Stimulated activated CD4-positive, alpha-beta T cell treated with anti-CD3 and anti-CD28 coated beads, Interleukin-1b, Interleukin-23, amount 100 ng/mL, for 1 hour (primary cell): ENCODE measurements at places on chromosomes 16 and 17.

DNA sequence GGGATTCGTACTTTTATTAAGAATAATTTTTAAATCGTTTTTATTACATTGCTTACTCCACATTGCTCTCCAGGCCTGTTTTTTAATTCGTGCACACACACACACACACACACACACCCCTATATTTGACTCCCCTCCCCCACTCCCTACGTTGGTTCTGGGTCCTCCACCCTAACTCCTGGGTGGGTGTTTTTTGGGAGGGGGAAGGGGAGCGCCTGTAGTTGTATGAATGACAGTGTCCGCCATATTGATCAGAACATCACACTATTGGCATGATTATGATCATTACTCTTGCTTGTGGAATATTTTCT, 1.3 kb downstream of the GNAO1 start:
- DNase-seq = no peak

GRCh38 chr17:46730679-46731078, 87.8 kb downstream of the WNT3 start:
- no peak for DNase-seq

- no peak for DNase-seq
Observed at GRCh38 chr16:17116595-17117322, 354.0 kb downstream of the XYLT1 start.

GRCh38 chr17:78898075-78898836, 4.7 kb downstream of the CEP295NL start:
- DNase-seq = no peak

- DNase-seq = peak; percentile 41
Observed at GRCh38 chr17:41666237-41666641, 22.4 kb upstream of the EIF1 start.

DNA sequence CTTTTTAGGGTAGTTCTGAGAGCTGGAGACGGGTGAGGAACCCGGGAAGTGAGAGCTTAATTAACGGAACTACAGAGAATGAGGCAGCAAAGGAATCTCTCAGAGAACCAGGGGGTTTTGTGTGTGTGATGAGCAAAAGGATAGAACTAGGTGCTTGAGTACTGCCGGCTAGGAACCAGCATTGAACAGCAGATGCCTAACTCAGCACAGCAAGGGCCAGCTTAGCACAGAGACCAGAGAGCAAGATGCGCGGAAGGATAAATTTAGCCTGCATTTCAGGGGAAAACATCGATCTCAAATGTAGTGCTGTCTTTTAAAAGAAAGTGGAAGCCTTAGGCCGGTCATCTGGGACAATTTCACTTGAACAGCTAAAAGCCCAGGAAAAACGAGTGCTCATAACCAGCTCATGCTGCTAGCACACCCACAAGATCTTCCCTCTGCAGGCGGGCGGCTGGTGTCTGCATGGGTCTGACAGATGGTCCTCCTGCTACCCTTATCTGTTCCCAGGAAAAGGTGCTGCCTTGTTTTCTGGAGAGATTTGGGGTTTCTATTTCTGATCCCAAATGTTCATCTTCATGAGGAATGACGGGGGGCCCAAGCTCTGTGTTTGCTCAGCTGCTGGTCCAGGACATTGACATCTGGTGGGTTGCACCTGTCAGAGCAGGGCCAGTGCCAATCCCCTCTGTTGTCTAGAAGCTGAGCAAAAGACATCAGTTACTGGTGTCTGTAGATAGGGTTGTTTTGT, 103.9 kb downstream of the SOCS1 start:
- no peak for DNase-seq

DNA sequence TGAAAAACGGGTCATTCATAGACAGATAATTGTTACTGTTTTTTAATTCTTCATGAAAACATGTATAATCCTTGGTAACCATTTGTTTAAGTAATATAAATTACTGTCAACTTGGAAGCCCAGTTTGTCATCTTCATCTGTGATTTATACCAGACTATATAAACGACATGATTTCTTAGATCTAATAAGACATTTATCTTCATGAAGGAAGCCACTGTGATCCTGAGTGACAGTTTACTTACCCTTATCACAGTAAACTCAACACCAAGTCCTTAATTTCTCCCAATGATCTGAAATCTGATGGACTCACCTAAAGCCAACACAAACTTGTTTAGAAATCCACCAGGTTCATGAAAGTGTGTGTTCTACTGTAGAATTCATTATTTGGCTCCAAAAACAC, 91.3 kb downstream of the SKAP1 start:
- no peak for DNase-seq

- no peak for DNase-seq
Observed at GRCh38 chr17:16944334-16945135, 27.4 kb downstream of the TNFRSF13B start.

DNA sequence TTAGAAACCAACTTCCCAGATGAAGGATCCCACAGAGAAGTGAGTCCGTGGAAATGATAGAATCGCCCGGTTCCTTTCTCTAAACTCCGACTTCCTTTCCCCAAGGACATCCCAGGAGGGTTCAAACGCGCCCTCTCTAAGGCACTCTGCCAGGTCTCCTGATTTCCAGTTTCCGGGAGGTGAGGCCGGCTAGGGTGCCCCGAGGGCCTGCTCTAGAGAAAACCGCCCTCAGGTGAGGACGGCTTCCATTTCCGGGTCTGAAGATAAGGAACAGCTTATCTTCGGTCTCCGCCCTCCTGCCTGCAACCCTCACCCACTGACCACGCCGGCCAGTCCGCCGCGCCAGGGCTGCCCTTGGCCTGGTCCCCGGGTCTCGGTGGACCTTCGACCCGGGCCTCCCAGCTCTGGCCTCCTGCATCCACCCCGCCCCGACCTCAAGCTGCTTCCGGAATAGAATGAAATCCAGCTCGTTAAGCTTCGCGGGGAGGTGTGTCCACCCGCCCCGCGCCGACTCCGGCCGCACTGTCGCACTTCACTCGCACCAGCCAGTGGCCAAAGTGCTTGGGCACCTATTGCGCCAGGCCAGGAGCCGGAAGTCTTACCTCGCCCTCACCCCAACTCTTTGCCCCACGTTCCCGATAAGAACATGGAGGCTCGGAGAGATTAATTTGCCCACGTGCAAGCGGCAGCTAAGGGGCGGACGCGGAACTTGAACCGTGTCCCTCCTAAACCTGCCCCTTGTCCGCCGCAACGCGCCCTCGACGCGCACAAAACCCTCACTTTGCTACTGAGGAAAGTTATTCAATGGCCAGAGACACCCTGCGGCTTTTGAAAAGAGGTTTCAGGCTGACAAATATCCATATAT, 836 bp upstream of the MMP15 start:
- no peak for DNase-seq

DNA sequence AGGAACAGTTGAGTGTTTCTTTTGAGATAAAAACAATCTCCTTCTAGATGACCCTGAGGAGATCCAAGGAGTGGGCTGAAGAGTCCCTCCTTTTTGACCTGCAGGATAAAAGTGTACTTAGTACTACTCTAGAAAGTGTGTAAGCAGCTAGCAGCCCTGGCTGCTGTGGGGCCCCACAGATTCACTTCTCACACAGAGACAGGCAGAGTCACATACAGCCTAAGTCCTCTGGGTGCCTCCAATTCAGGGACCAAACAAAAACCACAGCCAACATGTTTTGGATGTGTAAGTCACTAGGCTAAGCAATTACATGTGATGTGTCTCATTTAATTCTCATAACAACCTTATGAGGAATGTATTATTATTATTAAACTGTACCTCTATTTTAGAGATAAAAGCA, 97.1 kb downstream of the TMEM100 start:
- no peak for DNase-seq

DNA sequence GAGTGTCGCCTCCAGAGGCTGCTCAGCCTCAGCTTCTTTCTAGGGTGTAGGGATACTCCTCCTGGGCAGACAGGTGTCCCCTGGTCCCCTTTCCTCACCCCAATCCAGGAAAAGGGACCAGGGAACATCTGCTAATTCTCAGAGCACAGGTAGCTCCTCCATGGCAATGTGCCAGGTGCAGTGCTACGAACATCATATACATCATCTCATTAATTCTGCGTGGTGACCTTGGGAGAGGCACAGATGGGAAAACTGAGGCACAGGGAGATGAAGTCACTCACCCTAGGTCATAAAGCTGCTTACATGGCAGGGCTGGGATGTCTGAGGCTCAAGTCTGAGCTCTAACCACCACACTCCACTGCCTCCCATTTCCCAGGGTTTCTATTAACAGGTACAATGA, 11.7 kb downstream of the HDAC5 start:
- no peak for DNase-seq

- no peak for DNase-seq
Observed at GRCh38 chr17:34981538-34982241, 1.4 kb downstream of the LIG3 start.

- DNase-seq = no peak
Observed at GRCh38 chr16:84423416-84423837, 55.1 kb downstream of the ATP2C2 start.

DNA sequence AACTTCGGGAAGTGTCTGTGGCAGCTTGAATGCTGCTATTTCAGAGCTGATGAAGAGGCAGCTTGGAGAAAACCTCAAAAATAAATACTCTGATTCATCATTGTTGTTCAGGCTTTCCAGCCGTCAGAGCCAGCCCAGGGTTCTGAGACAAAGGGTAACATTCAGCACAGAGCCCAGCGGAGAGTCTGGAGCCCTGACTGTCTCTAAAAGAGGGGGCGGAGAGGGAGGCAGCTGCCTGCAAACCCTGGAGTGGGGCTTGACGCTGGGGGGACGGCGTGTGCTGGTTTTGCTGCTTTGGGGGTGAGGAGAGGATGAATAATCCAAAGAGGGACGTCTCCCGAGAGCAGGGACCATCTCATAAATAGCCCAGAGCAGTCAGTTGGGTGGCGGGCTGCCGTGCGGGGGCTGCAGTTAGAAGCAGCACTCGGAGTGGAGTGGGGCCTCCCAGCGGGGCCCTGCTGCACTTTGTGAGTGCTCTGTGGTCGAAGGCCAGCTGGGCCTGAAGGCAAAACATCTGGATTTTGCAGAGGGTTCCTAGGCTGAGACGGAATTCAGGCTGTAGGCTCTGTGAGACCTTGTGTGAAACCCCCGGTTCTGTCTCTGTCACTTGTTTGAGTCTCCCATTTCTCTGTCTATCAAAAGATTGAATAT, 237.8 kb downstream of the PRKCA start:
- DNase-seq = no peak

DNA sequence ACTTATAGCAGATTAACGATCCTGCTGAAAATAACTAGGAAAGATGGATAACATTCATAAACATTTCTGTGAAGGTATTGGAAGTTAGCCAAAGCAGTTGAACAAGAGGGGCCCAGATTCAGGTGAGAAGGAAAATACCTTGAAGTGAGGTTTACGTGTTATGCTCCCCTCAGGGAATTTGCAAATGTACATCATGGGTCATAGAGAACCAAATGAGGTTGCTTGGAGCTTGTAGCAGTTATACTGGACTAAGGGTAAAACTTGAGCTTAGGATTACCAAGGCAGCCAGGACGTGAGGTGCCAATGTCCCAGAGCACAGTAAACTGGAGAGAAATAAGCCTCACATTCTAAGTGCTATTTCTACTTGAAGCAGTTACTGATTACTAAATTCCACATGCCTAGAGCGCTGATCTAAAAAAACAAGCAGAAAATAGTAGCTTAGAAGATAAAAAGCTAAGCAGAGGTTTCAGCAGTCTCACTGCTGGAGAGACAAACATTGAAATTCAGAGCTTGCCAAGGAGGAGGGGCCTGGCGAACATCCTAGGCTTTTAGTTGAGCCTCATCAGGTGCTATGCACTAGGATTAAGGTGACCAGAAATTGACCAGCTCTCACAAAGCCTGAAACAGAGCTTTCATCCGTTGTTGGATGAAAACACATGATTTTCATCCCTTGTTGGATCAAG, 136.7 kb upstream of the FAM20A start:
- DNase-seq = no peak

DNA sequence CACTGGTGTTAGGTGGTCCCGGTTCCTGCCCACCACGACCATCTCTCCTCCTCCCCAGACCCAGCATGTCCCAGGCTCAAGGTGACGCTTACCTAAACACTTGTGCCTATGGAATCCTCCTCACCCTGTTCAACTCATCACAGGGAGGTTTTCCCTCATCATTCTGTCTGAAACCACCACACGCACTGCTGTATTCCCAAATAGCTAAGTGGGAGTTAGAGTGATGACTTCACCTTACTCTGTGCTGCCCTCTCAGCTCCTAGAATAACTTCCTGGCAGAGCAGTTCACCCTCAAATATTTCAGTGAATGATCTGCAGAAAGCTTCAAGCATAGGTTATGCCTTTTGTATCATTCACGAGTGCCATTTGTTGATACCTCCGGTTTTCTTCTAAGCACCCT, 216.5 kb downstream of the CPPED1 start:
- DNase-seq = no peak

DNA sequence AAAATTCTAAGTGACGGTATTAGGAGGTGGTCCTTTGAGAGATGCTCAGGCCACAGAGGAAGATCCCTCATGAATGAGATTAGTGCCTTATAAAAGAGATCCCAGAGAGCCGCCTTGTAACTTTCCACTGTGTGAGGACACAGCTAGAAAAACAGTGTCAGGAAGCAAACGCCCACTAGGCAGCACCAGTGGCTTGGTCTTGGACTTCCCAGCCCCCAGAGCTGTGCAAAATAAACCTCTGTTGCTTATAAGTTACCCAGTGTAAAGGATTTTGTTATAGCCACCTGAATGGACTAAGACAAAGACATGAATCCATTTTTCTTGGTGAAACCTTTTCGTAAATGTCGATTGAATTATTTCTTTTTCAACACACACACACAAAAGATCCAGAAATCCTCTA, 141.0 kb downstream of the CBLN1 start:
- DNase-seq = no peak

DNA sequence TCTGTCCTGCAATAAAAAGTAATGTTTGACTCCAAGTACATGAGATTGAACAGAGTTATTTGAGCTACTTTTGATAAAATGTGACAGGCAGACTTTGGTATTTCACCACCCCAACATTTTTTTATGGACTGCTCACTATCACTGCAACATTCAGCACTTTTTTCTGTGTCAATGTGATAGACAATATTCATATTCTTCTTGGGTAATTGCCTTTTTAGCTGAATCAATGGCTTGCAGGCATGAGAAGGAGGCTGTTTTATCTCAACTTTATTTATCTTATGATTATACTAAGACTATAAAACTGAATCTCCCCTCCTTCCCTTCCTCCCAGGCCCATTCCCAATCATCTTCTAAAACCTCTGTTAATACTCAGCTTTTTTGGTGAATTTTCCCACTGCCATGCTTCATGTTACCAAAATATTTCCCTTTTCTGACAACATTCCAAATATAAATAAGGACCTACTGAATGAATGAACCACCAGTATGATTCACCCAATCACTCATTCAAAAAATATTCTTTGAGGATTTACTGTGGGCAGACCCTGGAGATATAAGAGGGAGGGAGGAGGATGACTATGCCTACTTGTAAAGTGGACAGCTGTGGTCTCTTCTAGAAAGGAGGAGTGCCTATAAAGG, 67.6 kb downstream of the CDH13 start:
- DNase-seq = no peak
